ENCODE measurements at places on chromosomes 11 and 22. TPM values are rescaled to one million over a fixed set of nuclear protein-coding genes. Genes with fewer than 3 reads are reported as not detected.

- no peaks in the 10 kb centered on the region for H3K27me3 ChIP-seq
- no peak overlapping the region for H3K27ac ChIP-seq
- peaks cover 9% of the 10 kb centered on the region for H3K4me1 ChIP-seq
- no peaks in the 10 kb centered on the region for H3K36me3 ChIP-seq
Observed at GRCh38 chr11:66951927-66952337, 6.3 kb downstream of the PC start.

Gene TYR
- polyA plus RNA-seq, result not detected

DNA sequence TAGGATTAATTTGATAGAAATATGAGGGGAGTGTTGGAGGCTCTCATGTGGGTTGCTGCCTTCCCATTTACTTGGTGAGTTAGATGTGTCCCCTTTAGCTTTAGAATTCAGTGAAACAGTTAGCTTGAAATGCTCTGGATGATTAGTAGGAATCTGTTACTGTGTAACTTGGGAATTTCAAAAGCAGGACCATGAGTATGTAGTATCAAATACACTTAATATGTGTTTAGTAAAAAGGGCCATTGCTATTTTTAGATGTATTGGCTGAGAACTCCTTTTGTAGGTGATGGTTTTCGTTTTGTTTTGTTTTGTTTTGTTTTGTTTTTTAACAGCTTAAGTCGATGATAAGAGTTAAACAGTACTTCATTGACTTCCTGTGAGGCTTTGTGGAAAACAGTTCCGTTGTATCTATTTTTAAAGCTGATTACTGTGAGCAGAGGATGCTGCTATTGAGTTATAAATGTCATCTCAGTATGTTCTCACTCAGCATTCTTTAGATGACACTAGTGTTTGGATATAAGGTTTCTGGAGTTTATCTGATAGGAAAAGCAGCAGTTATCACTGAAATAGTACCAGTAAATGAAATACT, 53.5 kb downstream of the MCAM start:
- no peak overlapping the region for H3K4me3 ChIP-seq
- H3K27me3 ChIP-seq, result no peaks in the 10 kb centered on the region
- H3K4me1 ChIP-seq, result peaks cover 75% of the 10 kb centered on the region
- no peak overlapping the region for H3K27ac ChIP-seq

DNA sequence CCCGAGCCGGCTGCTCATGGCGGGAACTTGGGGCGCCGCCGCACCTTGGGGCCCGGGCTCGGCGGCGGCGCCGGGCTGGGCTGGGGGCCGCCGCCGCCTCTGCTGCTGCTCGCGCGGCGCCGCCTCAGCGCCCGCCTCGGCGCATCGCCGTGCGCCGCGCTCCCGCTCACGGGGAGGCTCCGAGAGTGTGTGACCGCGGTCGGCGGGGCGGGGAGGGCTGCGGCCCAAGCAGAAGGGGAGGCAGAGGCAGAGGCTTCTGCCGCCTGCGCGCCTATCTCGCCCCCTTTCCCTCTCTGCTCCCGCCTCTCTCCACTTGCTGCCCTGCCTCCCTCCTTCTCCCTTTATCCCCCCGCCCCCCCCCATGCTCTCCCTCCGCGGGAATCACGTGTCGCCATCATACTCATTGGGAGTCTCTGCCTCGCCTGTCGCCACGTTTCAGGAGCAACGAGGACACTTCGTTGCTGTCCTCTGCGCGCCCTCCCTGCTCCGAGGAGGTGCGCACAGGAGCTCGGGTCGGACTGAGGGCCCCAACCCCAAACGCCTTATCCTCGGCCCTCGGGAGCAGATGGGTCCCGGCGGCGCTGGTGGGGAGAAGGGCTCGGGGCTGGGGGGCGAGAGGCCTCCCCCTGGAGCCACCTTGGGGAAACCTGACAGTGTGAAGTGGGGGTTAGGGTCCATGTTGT, at the start of gene GUCY1A2:
TSS of gene GUCY1A2 (minus strand) at position 258 of the 683 bp plus-strand sequence. CDS start 421 bp downstream, outside the sequence.
- no peak within 1 kb of the TSS for H3K27ac ChIP-seq
- H3K4me1 ChIP-seq, result no peaks in the 10 kb centered on the region
- H3K36me3 ChIP-seq, result no peaks in the 10 kb centered on the region
- no peak within 1 kb of the TSS for H3K4me3 ChIP-seq
- no peak for DNase-seq

DNA sequence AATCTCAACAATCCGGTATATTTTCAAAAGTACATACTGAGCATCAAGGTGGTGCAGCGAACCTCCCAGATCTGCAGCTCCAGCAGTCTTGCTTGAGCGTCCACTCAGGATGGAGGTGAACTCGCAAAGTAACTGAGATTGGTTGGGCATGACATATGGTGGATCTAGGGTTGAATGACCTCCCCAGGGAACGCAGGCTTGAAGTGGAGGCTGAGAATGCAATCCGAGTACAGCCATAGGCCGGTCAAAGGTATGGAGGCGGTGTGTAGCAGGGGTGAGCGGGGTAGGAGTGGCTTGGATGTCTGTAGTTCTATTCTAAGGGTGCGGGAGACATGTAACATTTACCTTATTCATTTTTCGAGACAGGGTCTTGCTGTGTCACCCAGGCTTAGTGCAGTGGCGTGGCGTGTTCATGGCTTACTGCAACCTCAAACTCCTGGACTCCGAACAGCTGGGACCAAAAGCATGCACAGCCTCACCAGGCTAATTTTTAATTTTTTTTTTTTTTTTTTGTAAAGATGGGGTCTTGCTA, 631 bp upstream of the C22orf39 start:
- peak overlapping the region; percentile 82 for H3K4me3 ChIP-seq
- H3K27ac ChIP-seq, result peak overlapping the region; percentile 58
- H3K36me3 ChIP-seq, result peaks cover 49% of the 10 kb centered on the region
- H3K27me3 ChIP-seq, result no peaks in the 10 kb centered on the region
- H3K4me1 ChIP-seq, result peaks cover 16% of the 10 kb centered on the region

Gene ADORA2A
- 5.8 TPM for polyA plus RNA-seq

Gene SH3BP1
- polyA plus RNA-seq, result 20.0 TPM

DNA sequence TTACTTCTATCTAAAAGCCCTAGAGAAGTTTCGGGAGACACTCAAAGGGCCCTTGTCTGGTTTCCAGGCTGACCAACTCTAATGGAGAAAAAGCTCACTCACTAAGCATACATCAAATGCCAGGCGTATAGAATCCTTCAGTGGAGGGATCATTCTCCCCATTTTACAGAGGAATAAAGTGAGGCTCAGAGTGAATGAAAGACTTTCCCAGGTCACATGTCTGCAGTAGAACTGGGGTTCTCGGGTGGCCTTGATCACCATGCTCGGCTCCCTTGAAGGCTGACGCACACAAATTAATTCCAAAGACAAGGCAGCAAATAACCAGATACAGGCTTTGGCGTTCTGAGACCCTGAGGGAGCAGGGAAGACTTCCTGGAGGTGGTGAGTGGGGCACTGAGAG, 60.0 kb downstream of the THAP12 start:
- DNase-seq, result no peak
- H3K4me3 ChIP-seq, result no peak overlapping the region
- peaks cover 11% of the 10 kb centered on the region for H3K4me1 ChIP-seq
- H3K36me3 ChIP-seq, result no peaks in the 10 kb centered on the region
- H3K27me3 ChIP-seq, result peaks cover 17% of the 10 kb centered on the region

Gene PPP1R14B
- polyA plus RNA-seq, result 40.7 TPM

DNA sequence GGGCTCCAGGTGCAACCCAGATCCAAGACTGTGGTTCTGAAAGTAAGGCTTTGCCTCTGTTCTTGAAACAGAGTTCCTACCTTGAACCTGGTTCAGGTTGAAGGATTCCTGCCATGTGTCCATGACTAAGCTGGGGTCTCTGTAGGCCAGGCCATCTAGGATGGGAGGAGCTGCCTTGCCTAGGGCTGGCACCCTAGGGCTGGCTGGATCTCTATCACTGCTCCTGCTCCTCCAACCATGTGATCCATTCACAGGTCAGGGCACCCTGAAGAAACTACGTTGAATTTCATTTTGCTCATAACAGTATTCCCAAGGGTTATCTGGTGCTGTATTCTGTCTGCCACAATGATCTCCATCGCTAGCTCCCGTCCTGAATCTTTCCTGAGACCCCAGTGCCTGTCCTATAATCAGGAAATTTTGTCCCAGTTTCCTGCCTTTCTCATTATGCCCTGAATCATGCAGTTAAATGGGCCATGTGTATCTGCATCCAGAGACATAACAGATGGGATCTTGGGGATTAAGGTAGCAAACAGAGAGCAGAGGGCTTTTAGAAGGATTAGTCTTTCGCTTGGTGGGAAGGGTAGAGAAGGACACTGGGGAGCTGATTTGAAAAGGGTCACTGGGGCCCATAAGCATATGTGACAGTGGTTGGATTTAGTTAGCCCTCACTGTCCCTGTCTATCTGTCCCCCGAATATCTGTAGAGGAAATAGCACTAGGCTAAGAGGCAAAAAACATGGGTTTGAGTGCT, 98.2 kb upstream of the MTMR2 start:
- no peaks in the 10 kb centered on the region for H3K27me3 ChIP-seq
- no peak for DNase-seq
- no peak overlapping the region for H3K4me3 ChIP-seq
- H3K36me3 ChIP-seq, result no peaks in the 10 kb centered on the region
- H3K27ac ChIP-seq, result no peak overlapping the region

- DNase-seq, result no peak
- peak overlapping the region; percentile 92 for H3K4me3 ChIP-seq
- H3K36me3 ChIP-seq, result no peaks in the 10 kb centered on the region
- H3K4me1 ChIP-seq, result peaks cover 16% of the 10 kb centered on the region
Observed at GRCh38 chr11:9385327-9385899, 961 bp downstream of the IPO7 start.

Gene LRRC74B
- polyA plus RNA-seq, result not detected

Gene DGCR6L
- 62.8 TPM for polyA plus RNA-seq

DNA sequence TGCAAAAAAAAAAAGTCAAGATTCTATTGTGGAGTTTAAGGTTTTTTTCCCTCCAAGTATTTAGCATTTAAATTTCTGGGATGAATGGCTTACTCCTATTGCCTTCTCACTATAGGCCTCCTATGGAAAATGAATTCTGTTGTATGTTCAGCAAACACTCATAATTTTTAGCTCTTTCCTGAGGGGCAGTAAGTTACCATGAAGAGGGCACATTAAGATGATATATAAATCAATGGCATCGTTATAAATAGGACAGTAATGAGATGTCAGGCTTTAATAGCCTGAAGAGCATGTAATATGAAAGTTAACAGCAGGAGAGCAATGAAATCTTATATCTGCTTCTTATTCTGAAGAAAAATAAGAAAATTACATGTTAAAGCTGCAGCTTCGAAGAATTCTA, 32.9 kb downstream of the C11orf87 start:
- H3K4me1 ChIP-seq, result no peaks in the 10 kb centered on the region
- no peaks in the 10 kb centered on the region for H3K36me3 ChIP-seq
- no peak for DNase-seq
- H3K27ac ChIP-seq, result no peak overlapping the region
- H3K27me3 ChIP-seq, result no peaks in the 10 kb centered on the region
- H3K4me3 ChIP-seq, result no peak overlapping the region

DNA sequence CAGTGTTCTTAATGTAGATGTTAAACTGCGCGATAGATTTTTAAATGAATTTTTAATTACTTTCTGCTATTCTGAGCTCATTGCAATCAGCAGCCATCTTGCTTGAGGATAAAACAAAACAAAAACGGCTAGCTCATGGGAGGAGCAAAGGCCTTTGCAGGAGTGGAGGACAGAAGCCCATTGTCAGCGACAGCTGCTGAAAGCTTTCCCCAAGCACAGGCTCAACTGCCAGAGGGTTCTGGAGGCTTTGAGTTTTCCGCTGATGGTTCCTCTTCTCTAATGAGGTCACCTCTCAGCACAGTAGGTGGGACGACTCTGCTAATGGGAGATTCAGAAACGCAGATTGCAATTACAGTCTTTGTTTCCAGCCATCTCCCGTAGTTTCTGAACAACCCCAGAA, 167.1 kb upstream of the TTC12 start:
- H3K27ac ChIP-seq, result no peak overlapping the region
- peaks cover 6% of the 10 kb centered on the region for H3K27me3 ChIP-seq
- no peaks in the 10 kb centered on the region for H3K4me1 ChIP-seq
- no peak overlapping the region for H3K4me3 ChIP-seq
- no peak for DNase-seq

DNA sequence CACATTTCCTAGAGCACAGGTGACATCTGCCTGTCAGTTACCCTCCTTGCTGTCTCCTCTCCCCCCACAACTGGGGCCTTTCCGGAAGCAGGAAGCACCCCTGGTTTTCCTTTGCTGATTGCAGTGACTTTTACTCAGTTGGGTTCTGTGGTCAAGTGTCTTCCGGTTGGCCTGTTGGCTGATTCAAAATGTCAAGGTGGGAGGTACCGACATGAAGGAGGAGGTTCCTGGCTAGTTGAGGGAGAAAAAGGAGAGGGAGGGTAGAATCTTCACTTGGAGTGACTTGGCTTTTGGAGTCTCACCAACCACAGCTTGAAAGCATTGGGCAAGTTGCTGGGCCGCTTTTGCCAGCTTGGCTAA, 9.3 kb upstream of the ADAMTS15 start:
- no peak for DNase-seq
- H3K36me3 ChIP-seq, result no peaks in the 10 kb centered on the region
- H3K27ac ChIP-seq, result no peak overlapping the region
- H3K4me1 ChIP-seq, result no peaks in the 10 kb centered on the region
- no peaks in the 10 kb centered on the region for H3K27me3 ChIP-seq

GRCh38 chr11:77619576-77620198, 17.9 kb downstream of the CLNS1A start:
- DNase-seq, result no peak
- H3K27me3 ChIP-seq, result no peaks in the 10 kb centered on the region
- no peaks in the 10 kb centered on the region for H3K4me1 ChIP-seq
- H3K36me3 ChIP-seq, result peaks cover 98% of the 10 kb centered on the region
- no peak overlapping the region for H3K27ac ChIP-seq

- no peaks in the 10 kb centered on the region for H3K36me3 ChIP-seq
- no peak overlapping the region for H3K4me3 ChIP-seq
- H3K27ac ChIP-seq, result no peak overlapping the region
- no peak for DNase-seq
- no peaks in the 10 kb centered on the region for H3K27me3 ChIP-seq
- H3K4me1 ChIP-seq, result no peaks in the 10 kb centered on the region
Observed at GRCh38 chr22:20595461-20595860, 88.1 kb downstream of the MED15 start.

Gene NFAM1
- polyA plus RNA-seq, result 69.7 TPM

DNA sequence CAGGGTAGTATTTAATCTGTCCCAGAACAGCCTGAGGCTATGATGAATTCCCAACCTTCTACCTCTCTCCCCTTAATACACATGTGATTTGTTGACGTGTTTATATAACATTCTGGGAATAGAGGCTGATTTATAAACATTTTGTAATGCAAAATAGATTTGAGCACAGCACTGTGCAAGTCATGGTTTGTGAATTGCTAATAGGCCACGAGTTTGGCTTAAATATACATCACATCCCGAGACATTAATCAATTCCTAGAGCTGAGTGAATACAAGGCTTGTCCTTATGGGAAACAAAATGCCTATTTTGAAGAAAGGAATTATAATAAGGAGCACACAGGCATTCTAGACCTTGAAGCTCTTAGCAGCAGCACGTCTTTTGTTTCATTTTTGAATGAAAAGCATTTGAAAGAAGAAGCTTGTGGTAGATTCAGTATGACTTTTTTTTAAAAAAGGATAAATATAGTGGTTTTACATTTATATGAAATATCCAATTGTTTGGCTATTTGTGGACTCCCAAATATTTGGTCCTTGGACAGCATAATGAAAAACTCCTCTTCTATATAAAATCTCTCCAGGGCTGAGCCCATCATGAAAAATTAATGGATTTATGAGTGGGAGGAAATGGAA, 116.4 kb downstream of the SLC17A6 start:
- H3K36me3 ChIP-seq, result no peaks in the 10 kb centered on the region
- H3K4me3 ChIP-seq, result no peak overlapping the region
- no peaks in the 10 kb centered on the region for H3K27me3 ChIP-seq
- no peak overlapping the region for H3K27ac ChIP-seq
- H3K4me1 ChIP-seq, result no peaks in the 10 kb centered on the region

Gene BEST1
- 7.4 TPM for polyA plus RNA-seq

Measured in CD14-positive monocyte (primary cell).